Fibroblast of lung (primary cell): ENCODE measurements at places on chromosomes 2 and 18. TPM values are rescaled to one million over a fixed set of nuclear protein-coding genes. Genes with fewer than 3 reads are reported as not detected.

MAP3K19 gene
- not detected in 2 replicates for polyA plus RNA-seq

CTIF gene
- 17.6 and 27.2 TPM in 2 replicates for polyA plus RNA-seq

DNA sequence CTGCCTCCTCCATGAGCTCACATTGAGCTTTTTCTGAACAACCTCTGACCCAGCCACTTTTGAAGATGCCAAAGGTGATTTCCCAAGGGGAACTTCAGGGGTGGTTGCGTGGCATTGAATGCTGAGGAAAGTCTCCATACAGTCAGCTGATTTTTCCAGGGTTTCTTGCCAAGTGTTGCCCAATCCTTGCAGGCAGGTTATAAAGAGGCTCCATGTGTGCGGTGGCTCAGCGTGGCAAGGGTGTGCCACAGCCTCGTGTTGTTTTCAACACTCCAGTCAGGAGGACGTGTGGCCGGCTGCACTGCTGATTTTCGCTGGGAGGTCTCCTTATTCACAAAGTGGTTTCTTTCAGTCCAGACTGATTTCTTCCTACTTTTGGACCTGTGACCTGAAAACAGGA lies 81.4 kb upstream of the GATA6 start:
- DNase-seq = no peak

DNA sequence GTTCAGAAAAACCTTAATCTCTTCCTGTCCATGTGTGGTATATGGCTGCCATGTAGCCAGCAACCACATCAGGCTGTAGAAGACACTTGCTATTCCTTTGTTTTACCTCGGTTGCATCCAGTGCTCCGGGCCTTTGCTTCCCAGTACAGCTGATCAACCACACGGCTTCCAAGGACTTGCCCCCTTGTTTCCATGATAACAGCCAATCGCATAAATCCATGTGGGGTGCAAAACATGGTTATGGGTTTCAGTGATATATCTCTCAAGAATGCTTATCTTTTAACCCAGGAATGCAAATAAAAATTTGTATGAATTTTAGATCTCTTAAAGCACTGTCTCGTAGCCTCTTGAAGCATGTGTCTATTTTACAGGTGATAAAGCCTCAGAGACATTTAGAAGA lies 118.3 kb downstream of the MGAT5 start:
- DNase-seq = no peak

DNA sequence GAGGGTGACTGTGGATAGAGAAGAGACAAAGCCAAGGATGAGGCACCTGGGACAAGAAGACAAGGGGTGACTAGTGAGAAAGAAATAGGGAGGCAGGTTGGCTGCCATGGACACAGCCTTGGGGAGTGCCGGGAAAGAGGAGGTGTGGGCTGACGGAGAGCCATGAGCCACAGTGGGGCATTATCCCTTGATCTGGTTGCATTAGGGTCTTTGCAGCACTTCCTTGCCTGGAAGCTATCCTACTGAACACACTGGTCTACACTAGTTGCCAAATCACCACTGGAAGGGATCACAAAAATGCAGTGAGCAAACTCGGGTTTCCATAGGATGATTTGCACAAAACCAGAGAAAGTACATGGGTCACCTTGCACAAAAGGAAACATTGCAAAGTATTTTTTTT lies 27.7 kb upstream of the ASB18 start:
- DNase-seq = no peak

DNA sequence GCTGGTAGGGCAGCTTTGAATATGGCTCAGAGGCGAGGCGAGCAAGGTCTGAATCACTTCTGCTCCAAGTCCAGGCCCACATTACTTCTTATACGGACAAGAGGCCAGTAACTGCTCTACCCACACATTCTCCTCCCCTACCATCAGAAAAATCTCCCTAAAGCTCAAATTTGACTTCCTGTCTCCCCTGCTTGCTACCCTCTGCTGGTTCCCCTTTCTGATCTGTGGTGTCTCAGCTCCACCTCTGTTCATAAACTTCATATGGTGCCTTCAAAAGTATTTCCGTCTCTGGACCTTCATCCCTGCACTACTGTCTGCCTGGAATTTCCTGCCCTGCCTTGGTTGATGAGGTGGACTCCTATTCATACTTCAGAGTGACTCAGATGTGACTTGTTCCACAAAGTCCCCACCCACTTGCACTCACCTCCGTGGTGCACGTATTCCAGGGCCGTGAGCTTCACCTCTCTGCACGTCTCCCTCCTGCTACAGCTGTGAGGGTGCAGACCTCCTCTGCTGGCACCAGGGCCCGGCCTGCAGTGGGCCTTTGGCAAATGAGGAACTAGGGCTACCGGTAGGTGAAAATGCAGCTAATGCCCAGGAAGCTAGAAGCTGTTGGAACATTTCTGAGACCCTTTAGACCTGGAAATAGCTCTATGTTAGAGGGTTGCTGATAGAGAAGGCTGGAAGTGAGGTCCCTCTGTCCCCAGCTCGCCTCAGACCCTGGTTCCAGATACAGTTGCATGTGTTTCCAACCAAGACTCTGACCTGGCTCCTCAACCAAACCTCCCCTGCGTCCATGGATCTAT lies 24.6 kb upstream of the KCMF1 start:
- peak; percentile 89 for DNase-seq
